ENCODE measurements at places on chromosomes 7 and 10. TPM values are rescaled to one million over a fixed set of nuclear protein-coding genes. Genes with fewer than 3 reads are reported as not detected.

DNA sequence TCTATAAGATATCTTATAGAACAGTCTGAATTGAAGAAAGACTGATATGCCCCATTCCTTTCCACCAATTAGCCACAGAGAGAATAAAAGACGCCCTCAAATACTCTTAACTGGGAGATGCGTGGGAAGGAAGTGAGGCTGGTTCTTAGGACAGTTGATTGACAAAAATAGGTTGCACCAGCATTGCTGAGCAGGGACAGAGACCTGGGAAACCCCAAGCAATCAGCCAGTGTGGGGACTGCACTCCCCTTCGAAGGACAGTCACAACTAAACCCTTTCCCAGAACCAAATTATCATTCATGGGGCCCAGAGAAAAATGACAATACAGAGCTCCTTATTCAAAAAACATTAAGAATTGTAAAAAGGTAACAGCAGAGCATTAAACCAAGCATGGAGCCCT, 196.9 kb upstream of the GHITM start:
- H3K36me3 ChIP-seq, result no peaks in the 10 kb centered on the region
- H3K4me1 ChIP-seq, result no peaks in the 10 kb centered on the region
- no peak for DNase-seq

DNA sequence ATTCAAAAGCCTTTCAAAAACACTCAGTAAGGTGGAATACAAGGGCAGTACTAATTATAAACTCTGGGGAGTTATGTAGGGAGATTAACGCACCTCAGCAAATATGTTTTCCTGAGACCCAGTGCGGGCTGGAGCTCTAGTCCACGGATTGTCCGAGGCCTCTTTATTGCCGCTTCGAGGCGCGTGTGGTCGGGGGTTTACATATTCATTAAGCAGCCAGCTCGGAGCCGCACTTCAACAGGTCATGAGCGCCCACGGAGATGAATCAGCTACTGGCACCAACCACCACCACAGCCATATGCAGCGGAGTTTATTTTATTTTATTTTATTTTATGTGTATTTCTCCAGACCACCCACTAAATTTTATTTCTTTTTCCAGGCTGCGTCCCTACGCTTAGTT, 195.9 kb upstream of the ADARB2 start:
- H3K4me1 ChIP-seq, result peaks cover 23% of the 10 kb centered on the region
- no peaks in the 10 kb centered on the region for H3K27me3 ChIP-seq
- H3K4me3 ChIP-seq, result no peak overlapping the region
- H3K27ac ChIP-seq, result no peak overlapping the region

DNA sequence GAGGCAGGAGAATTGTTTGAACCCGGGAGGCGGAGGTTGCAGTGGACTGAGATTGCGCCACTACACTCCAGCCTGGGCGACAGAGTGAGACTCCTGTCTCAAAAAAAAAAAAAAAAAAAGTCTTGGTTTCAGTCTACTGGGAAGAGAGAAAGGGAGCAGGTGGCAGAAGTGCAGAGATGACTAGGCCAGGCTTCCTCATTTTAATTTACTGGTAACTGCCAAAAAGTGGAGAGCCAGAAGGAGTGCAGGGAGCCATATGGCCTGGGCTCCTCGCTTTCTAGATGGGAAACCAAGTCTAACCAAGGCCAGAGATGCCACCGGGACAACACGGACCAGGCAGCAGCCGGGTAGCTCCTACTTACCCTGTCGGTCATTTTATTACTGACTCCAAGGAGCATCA, 12.2 kb downstream of the SEPHS1 start:
- peaks cover 7% of the 10 kb centered on the region for H3K4me1 ChIP-seq
- DNase-seq, result no peak
- H3K27ac ChIP-seq, result no peak overlapping the region
- no peak overlapping the region for H3K4me3 ChIP-seq

GRCh38 chr10:128064108-128064969, 61.9 kb downstream of the MKI67 start:
- no peaks in the 10 kb centered on the region for H3K27me3 ChIP-seq
- peak overlapping the region; percentile 44 for H3K4me3 ChIP-seq
- peak; percentile 67 for DNase-seq
- H3K36me3 ChIP-seq, result peaks cover 65% of the 10 kb centered on the region
- H3K4me1 ChIP-seq, result peaks cover 37% of the 10 kb centered on the region

GRCh38 chr7:137626469-137627067, 220.2 kb downstream of the DGKI start:
- H3K36me3 ChIP-seq, result no peaks in the 10 kb centered on the region
- no peak overlapping the region for H3K27ac ChIP-seq
- H3K27me3 ChIP-seq, result peaks cover 8% of the 10 kb centered on the region
- DNase-seq, result peak; percentile 2
- no peak overlapping the region for H3K4me3 ChIP-seq

- no peaks in the 10 kb centered on the region for H3K36me3 ChIP-seq
- no peak overlapping the region for H3K4me3 ChIP-seq
- no peak overlapping the region for H3K27ac ChIP-seq
- no peaks in the 10 kb centered on the region for H3K4me1 ChIP-seq
Observed at GRCh38 chr7:24660546-24660945, 87.3 kb downstream of the PALS2 start.

DNA sequence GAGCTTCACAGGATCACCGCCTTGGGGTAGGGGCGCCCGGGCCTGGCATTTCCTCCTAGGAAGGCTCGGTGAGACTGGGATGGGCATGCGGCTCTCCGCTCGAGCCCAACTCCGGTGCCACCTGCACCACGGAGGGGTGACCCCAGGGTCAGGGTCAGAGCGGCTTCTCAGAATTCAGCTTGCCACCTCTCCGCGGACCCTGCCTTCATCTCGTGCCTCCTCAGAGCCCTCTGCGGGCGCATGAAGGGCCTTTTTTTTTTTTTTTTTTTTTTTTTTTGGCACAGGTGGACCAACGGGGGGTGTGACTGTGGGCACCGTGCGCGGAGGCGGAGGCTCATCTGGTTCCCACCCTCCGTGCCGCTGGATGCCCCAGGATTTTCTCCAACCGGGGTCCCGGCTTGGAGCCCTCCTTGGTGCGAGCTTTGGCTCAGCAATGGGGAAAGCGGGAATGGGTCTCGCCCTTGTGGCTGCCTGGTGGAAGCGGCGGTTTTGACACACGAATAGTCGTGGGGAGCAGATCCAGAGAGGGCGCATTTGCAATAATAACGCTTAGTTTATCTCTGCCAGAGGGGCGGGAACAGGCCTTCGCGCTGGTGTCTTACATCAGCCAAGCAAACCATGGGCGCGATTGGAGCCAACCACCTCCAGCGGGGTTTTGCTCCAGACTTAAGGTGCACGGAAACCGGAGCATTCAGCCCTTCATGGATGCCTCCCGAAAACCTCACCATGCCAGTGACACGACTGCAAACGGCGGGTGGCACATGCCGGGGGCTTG, 5.0 kb upstream of the TNRC18 start:
- H3K4me1 ChIP-seq, result peaks cover 8% of the 10 kb centered on the region
- peaks cover 95% of the 10 kb centered on the region for H3K27me3 ChIP-seq
- no peak overlapping the region for H3K27ac ChIP-seq
- no peak overlapping the region for H3K4me3 ChIP-seq
- no peaks in the 10 kb centered on the region for H3K36me3 ChIP-seq

DNA sequence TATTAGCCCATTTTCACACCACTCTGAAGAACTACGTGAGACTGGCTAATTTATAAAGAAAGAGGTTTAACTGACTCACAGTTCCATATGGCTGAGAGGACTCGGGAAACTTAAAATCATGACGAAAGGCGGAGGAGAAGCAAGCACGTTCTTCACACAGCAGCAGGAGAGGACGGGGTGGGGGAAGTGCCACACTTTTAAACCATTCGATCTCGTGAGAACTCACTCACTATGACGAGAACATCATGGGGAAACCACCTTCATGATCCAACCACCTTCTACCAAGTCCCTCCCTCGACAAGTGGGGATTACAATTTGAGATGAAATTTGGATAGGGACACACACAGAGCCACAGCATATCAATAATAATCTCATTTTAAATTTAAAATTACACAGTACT, 80.2 kb downstream of the VWDE start:
- no peaks in the 10 kb centered on the region for H3K27me3 ChIP-seq
- DNase-seq, result no peak
- no peaks in the 10 kb centered on the region for H3K4me1 ChIP-seq
- no peak overlapping the region for H3K27ac ChIP-seq
- no peaks in the 10 kb centered on the region for H3K36me3 ChIP-seq

DNA sequence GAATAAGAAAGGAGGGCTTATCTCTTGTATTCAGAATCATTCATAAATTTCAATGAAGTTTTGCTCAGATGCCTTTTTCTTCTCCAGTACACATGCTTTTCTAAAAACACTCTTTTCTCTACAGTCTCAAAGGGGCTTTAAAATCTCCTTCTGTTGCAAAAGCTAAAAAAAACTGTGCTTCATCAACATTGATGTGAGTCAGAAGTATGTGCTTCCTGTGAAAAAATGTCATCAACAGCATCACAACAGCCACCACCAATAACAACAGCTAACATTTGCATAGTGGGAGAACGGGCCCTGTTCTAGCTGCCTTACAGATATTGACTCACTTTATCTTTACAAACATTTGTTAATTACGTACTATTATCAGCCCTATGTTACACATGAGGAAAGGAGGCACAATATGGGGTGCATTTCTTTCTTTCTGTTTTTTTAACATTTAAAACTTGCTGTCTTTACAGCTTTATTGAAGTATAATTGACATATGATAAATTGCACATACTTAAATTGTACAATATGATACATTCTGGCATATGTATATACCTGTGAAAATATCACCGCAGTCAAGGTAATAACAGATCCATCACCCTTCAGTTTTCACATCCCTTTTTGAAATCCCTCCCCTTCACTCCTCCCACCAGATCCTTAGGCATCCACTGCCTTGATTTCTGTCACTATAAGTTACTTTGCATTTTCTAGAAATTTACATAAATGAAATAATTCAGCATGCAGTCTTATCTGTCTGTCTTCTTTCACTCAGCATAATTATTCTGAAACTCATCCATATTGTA, 1605.4 kb upstream of the LRRTM3 start:
- no peaks in the 10 kb centered on the region for H3K27me3 ChIP-seq
- no peak for DNase-seq
- H3K4me3 ChIP-seq, result no peak overlapping the region
- no peaks in the 10 kb centered on the region for H3K36me3 ChIP-seq
- H3K4me1 ChIP-seq, result no peaks in the 10 kb centered on the region

- H3K36me3 ChIP-seq, result no peaks in the 10 kb centered on the region
- H3K27me3 ChIP-seq, result no peaks in the 10 kb centered on the region
- DNase-seq, result no peak
- no peak overlapping the region for H3K4me3 ChIP-seq
Observed at GRCh38 chr10:29600067-29600466, 34.7 kb downstream of the SVIL start.

- peaks cover 4% of the 10 kb centered on the region for H3K4me1 ChIP-seq
- H3K36me3 ChIP-seq, result peaks cover 48% of the 10 kb centered on the region
- no peak overlapping the region for H3K27ac ChIP-seq
- no peaks in the 10 kb centered on the region for H3K27me3 ChIP-seq
Observed at GRCh38 chr7:75984130-75985008, 10.0 kb downstream of the TMEM120A start.

DNA sequence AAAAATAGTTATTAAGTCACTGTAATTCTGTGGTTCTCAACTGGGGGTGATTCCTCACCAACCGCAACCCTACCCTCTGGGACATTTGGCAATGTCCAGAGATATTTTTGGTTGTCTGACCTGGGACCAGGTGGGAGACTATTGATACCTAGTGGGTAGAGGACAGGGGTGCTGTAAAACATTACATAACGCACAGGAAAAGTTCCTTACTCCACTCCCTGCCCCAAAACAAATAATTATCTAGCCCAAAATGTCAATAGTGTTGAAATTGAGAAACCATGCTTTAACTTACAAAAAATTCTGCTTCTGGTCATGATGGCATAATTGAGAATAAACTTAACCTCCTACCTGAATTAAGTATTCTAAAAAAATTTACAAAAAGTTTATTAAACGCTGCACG, 177.7 kb upstream of the FEZF1 start:
- H3K27ac ChIP-seq, result no peak overlapping the region
- no peak overlapping the region for H3K4me3 ChIP-seq
- H3K27me3 ChIP-seq, result no peaks in the 10 kb centered on the region
- H3K36me3 ChIP-seq, result no peaks in the 10 kb centered on the region

Gene FANK1
- 2.2 TPM for total RNA-seq

Gene SFTPA1
- 9.6 TPM for total RNA-seq

Gene AKR1B1
- total RNA-seq, result 85.3 TPM

Gene SYT15
- not detected for total RNA-seq

Gene ITGB8
- total RNA-seq, result 0.16 TPM

Gene GNGT1
- not detected for total RNA-seq

Gene PROSER2
- total RNA-seq, result 4.4 TPM

Gene SH2D4B
- 0.26 TPM for total RNA-seq
